ENCODE measurements at places on chromosomes 2 and 18.
A peak's percentile ranks its signal among the peaks of the same experiment; 100 is the strongest.

DNA sequence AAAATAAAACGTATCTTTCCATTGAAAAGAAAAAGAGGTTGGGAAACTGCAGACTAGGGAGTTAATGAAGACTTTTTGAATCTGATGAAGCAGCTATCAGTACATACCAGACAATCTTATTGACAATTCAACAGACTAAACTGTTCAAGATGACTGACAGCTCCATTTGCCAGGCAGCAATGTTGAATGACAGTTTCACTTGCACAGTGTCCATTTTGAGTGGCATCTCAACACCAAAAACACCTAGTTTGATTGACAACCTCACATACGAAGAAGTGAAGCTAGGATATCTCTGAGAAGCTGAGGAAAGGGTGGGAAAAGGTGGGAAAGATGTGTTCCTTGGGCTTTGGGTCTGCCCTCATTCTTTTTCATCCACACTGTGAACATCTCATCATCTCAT, 315.0 kb upstream of the SYT4 start:
- no peak for DNase-seq

DNA sequence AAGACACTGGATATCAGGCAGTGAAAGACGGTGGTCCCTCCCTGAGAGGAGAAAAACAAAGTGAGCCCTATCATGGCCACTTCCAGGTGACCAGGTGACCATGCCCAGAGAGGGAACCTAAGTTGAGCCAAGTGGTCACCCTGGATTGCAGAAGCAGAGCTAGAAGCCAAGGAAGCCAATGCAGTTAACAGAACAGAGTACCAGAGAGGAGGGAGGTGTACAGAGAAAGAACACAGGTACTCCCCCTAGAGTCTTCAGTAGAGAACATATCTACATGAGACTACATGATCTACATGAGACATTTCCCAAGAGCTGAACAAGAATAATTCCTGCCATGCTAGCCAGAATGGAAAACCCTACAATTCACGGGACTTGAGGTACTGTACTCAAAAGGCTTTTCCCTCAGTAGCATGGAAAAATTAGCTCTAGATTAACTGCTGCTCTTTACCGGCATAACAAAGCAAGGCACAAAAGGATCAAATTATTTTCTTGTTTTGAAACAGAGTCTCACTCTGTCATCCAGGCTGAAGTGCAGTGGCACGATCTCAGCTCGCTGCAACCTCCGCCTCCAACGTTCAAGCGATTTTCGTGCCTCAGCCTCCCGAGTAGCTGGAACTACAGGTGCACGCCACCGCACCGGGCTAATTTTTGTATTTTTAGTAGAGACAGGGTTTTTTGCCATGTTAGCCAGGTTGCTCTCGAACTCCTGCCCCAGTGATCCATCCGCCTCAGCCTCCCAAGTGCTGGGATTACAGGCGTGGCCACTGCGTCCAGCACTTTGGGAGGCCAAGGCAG, 23.5 kb downstream of the ROCK2 start:
- peak; percentile 33 for DNase-seq

- no peak for DNase-seq
Observed at GRCh38 chr18:2172881-2173280, 398.4 kb downstream of the METTL4 start.

- DNase-seq, result no peak
Observed at GRCh38 chr2:215565897-215566296, 130.0 kb upstream of the FN1 start.

GRCh38 chr2:188303363-188304031, 11.8 kb downstream of the GULP1 start:
- DNase-seq, result no peak

GRCh38 chr2:101729521-101730190, 32.1 kb downstream of the MAP4K4 start:
- DNase-seq, result no peak

GRCh38 chr2:26184555-26185303, 11.8 kb downstream of the GAREM2 start:
- DNase-seq, result peak; percentile 94

All from erythroblast (primary cell).